ENCODE measurements at places on chromosomes 3 and 15.

DNA sequence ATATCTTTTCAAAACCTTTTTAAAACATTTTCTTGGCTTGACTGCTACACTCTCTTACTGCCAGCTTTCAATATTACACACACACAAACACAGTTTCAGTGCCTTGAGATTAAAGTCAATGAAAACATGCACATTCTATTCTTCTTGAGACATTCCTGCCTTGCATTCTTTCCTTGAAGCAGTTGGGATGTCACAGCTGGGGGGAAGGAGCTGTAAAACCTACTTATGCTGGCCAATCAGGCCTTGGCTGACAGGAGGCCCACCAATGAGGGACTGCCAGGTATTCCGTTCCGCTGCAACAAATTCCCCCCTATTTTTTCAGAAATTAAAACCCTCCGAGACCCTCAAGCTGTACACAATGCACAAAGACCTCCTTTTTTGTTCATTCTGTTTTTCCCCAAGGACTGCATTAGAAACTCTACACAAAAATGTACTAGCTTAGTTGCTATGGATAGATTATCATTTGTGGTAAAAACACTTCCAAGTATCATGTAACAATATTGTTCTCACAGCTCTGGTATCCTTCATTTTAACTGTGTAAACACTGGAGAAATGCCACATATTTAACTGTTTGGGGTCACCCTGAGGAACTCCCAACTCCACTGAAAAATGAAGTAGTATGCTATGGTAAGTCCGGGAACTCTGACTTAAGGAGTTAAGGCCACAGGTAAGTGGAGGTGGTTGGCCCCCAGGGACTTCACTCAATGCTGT is 18.5 kb downstream of the FSTL1 start:
- DNase-seq, result no peak

GRCh38 chr3:195284842-195285241 is 13.9 kb upstream of the XXYLT1 start:
- no peak for DNase-seq

DNA sequence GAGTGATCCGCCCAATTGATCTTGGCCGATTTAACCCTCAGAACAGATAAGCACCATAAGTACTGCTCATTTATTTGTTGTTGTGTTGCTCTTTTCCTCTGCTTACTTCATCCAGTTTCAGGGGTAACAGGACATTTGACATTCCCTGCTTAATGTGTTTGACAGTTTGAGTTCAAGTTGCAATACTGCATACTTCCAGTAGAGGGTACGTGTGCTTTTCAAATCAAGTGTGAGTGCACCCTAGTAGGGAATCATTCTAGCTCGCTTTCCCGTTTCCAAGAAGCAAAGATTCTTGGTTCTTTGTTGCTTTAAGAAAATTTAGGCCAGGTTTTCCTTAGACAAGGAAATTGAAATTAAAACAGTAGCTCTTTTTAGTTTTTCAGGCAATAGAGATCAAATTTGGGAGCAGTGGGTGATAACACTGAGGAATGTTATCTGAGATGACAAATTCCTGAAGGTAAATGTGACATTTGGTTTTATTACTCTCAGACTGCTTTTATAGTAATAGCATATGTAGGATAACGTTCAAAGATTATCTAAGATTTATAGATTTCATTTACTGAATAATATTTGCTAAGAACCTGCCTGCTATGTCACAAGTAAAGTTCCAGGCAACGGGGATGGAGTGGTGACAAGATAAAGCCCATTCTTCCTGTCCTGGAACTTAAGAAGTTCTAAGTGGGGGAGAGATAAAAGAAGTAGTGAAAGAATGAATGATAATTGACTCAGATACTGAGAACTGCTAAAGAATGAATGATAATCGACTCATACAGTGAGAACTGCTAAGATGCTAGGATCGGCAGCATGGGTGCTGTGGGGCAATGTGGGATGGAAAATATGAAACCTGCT is 73.3 kb downstream of the SYNPR start:
- DNase-seq, result no peak

DNA sequence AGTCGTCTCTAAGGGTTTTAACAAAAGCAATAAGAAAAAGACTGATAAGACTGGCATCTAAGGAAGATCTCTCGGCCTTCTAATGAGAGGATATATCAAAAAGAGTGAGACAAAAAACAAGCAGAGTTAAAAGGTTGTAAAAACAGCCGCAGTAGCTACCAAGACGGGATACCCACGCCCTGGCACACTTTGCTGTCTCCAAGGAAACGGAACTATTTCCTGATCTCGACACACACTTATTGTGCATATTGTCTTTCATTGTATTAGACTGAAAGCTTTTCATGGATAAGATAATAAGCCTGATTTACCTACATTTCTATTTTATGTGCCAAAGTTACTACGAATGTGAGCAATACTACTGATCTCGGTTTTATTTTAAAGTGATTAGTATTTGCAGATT is 161.5 kb upstream of the MCTP2 start:
- no peak for DNase-seq

DNA sequence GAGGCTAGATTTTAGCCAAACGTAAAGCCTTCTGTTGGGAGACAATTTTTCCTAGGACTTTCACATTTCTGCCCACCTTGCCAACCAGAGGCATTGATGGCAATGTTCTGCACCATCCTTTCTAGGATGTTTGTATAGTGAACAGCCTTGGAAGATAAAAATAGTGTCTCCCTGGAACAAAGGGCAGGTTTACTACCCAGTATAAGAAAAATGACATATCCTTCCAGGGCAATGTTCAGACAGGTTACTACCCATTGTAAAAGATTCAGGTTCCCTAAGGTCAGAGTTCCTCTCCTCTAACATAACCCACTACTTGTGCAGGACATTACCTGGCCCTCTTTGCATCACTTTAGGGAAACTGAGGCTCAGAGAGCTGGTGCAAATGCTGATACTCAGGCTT is 248.2 kb upstream of the VEPH1 start:
- no peak for DNase-seq

- DNase-seq, result no peak
These were observed 242.4 kb downstream of the KCNMB2 start for GRCh38 chr3:178778589-178778988.

- DNase-seq, result no peak
These were observed 4.0 kb upstream of the TBC1D21 start for GRCh38 chr15:73869216-73869995.

- DNase-seq, result no peak
These were observed 11.9 kb downstream of the TAGLN3 start for GRCh38 chr3:112010636-112011035.

DNA sequence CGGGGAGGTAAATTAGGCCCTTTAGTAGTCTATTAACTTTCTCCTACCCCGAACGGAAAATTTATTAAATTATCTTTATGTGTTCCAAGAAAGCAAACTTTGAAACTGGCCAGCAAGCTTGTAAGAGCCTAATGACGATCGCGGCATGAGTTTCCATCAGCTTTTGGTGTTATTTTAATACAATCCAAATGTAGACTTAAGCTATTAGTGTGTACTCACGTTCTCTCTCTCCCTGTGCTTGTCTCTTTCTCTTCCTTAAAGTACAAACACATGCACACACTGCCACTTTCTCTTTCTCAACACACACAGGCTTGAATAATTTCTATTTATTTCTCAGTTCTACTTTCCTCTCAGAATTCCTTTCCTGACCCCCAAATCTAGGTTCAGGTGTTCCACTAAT is 108.8 kb upstream of the MME start:
- no peak for DNase-seq

DNA sequence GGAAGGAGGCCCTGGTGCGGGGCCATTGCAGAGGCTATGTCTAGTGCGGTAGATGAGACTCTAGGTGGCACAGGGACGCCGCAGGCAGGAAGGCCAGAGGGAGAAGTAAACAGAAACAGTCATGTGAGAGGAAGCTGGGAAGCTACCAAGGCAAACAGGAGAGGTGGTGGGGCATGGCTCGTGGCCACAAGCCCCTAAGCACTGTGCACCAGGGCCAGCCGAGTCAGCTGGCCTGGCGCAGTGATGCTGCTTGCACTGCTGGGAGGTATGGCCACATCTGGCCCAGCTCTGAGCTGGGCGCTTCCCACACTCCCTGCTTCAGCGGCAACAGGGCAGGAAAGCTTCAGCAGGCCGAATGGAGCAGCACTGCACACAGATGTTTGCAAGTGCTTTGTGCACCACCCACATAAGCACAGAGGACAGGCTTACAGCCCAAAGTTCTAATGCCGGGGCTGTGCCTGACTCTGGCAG is 76.6 kb downstream of the SRGAP3 start:
- no peak for DNase-seq

DNA sequence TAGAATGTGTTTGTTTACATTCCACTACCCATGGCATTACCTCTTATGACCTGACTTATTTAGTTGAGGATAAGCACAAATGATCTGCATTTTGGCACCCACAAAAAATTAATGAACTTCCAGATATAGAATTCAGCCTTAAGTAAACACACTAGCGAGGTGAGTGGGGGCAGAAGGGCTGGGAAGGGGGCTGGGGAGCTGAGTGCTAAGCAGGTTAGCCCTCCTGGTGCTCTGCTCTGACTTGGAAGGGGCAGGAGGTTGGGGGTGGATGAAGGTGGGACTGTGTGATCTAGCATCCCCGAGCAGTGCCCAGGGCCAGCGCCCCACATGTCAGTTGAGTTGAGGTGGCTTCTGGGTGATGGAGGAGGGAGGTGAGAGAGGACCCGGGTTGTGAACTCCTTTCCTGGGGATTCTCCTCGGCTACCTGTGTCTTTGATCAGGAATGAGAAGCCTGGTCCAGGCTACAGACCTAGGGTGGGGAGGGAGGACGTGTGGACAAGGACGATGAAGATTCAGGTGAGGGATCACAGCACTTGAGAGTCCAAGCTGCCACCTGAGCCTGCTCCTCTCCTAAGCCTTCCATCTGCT is 178.6 kb upstream of the SMAD3 start:
- no peak for DNase-seq

DNA sequence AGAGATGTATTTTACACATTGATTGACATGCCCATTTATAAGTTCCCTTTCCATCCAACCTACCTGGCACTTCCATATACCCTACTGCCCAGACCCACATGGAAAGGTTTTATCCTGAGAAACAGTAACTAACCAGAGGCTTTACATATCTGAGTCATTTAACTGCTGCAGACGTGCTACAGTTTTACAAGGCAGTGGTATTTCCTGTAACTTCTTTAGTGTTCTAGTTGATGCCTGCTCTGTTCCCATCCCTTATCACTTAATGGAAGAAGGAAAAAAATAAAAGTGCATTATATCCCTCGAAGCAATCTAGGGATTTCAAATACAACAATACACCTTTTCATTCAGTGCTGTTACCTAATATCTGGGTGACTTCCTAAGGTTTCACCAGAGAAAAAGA is 107.1 kb downstream of the TMCO5A start:
- DNase-seq, result no peak

- DNase-seq, result no peak
These were observed 212.9 kb downstream of the TIGIT start for GRCh38 chr3:114506591-114507300.

DNA sequence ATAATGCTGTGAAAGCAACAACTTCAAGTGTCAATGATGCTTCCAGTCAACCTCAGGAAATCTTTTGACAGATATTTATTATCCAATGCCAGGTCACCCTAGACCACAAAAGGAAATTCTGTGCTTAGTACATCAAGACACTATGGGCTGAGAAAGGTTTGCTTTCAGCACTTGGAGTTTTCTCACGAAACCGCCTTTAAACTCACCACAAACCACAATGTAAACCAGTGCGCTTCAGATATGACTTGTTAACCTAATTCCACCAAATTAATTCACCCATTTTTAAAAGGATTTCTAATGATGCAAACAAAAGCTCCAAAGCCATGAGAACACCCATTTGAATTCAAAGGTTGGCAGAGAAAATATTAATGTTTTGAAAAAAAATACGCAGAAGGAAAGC is 292.9 kb upstream of the NR2F2 start:
- no peak for DNase-seq

- no peak for DNase-seq
These were observed 22.8 kb upstream of the VEPH1 start for GRCh38 chr3:157526036-157526435.

GRCh38 chr15:86080302-86080701 is 631 bp downstream of the AGBL1 start:
- DNase-seq, result no peak

GRCh38 chr3:32313723-32314473 is 75.4 kb downstream of the CMTM8 start:
- no peak for DNase-seq

- no peak for DNase-seq
These were observed 308.8 kb upstream of the NR2E3 start for GRCh38 chr15:71501344-71502076.

DNA sequence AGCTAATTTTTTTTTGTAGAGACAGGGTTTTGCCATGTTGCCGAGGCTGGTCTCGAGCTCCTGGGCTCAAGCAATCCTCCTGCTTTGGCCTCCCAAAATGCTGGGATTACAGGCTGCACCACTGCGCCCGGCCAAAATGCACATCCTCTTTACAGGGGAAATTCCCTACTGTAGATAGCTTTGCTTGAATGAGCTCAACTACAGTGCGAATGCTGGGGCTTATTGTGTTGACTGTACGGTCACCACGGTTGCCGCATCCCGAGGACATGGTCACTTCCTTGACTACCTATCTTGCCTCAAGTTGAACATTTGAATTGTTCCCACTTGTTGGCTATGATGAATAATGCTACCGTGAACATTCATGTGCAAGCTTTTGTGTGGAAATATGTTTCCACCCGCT is 5.3 kb upstream of the MTFMT start:
- DNase-seq, result no peak

DNA sequence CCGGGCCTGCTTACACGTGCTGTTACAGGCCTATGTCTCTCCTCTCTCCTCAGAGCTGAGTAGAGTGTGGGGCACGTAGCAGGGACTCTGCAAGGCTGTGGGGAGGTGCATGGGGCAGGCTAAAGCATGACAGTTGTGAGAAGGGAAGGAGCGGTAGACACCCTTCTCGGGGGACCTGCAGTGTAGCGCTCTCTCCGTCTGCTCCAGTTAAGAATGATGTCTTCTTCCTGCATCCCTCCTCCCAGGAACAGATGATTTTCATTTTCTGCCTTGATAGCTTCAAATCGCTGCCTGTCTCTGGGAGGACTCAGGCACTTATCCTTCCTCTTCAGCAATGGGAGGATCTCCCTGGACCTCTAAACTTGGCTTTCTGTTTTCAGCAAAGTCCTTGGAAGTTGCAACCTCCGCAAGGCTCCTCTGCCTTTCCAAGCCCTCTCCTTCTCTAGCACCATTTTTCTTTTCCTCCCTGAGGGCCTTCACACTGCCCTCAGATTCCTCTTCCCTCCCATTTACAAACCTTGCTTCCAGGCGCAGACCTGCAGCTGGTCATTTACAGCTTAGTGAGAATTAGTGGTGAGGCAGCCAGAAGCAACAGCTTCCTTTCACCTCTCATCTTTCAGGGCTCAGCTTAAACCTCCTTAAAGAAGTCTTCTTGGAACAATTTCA is 23.4 kb upstream of the TLE3 start:
- no peak for DNase-seq
